Cortex of kidney (tissue), 1 donor: ENCODE measurements at places on chromosomes 6 and 20.

- DNase-seq: no peak
These were observed 46.0 kb upstream of the HINT3 start for GRCh38 chr6:125910527-125910926.

GRCh38 chr6:3737149-3737830 lies 14.2 kb downstream of the PXDC1 start:
- no peak for DNase-seq

DNA sequence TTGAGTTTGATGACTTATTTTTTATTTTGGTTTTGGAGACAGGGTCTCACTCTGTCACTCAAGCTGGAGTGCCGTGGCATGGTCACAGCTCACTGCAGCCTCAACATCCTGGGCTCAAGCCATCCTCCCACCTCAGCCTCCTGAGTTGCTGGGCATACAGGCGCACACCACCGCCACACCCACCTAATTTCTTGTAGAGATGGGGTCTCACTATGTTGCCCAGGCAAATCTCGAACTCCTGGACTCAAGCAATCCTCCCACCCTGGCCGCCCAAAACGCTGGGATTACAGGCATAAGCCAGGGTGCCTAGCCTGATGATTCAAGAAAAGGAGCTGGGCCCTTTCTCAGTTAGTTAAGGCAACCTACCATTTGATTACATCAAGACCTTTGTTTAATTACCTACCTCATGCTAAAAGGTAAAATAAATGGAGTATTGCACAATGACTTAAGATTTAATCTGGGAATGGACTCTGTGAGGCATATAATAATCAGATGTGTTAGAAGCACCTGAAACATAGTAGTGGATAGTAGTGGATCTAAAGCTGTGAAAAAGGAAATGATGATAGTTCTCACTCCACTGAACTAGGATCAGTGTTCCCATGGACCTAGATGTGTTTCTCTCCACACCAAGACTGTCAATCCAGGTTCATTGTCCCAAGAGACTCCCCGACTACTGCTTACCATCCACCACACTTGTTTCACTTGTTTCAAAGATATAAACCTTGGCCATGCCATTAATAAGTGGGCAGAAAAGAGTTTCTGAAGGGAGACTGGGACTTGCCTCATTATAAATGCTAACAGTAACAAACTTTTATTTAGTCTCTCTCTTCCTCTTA lies 2.1 kb downstream of the TNFRSF21 start:
- DNase-seq: no peak

DNA sequence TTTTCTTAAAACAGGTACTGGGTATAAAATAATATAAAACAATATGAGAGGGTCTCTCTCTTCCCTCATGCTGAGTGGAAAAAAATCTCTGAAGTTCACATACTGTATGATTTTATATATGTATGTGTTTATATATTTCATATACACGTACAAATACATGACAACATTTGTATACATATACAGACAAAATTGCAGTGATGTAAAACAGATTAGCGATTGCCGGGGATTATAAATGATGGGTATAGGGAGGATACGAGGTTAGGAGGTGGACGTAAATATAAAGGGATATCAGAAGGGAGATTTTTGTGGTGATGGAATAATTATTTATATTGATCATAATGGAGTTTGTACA lies 194.8 kb upstream of the PRSS16 start:
- no peak for DNase-seq

DNA sequence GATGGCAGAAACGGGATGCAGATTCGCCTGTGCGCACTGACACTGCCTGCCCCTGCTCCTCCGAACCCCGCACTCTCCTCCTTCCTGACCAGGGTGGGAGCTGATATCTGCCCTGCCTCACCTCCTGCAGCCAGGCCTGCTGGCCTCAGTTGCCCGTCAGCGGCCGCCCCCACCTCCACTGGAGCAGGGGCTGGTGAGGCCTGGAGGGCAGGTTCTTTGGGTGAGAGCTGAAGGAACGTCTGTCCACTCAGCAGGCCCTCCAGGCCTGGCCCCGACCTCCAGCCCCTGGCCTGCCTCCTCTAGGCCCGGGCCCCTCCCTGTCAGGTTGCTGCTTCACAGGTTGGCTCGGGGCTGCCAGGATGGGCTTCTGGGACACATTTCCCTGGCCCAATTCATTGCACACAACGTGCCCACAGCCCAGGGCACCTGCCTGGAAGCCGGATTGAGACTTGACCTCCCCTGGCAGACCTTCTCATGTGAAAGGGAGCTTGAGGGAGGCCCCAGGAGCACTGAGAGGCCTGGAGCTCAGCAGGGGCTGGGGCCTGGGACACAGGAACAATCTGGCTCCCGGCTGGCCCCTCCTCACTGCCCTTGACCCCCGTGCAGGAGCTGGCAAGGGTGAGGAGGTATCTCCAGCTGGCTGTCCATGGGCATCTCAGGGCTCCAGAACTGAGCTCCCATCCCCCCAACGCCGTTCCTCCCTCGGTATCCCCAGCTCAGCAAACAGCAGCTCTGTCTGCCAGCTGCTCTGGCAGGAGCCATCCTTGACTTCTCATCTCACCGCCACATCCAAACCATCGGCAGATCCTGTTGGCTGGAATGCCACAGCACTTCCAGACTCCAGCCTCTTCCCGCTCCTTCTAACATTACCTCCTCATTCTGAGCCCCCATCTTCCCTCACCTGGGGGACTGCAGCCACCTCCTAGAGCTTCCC lies 39.5 kb downstream of the SPDEF start:
- DNase-seq: no peak

DNA sequence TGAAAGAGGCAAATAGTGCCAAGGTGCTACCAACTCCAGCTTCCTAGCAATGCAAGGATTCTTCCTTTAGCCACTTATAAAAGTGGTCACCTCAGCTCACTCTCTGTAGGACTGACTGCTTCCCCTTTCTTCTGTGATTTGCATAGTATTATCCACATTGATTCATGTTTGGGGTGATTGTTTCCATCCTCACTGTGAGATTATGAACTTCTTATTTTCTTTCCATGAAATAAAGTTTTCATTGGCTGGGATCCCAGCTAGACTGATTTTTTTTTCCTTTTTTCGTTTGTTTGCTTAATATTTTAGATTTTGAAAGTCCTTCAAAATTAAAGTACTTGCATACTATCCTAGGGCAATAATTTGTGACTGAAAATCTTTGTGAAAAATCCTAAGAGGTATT lies 50.5 kb downstream of the EYA4 start:
- DNase-seq: no peak

DNA sequence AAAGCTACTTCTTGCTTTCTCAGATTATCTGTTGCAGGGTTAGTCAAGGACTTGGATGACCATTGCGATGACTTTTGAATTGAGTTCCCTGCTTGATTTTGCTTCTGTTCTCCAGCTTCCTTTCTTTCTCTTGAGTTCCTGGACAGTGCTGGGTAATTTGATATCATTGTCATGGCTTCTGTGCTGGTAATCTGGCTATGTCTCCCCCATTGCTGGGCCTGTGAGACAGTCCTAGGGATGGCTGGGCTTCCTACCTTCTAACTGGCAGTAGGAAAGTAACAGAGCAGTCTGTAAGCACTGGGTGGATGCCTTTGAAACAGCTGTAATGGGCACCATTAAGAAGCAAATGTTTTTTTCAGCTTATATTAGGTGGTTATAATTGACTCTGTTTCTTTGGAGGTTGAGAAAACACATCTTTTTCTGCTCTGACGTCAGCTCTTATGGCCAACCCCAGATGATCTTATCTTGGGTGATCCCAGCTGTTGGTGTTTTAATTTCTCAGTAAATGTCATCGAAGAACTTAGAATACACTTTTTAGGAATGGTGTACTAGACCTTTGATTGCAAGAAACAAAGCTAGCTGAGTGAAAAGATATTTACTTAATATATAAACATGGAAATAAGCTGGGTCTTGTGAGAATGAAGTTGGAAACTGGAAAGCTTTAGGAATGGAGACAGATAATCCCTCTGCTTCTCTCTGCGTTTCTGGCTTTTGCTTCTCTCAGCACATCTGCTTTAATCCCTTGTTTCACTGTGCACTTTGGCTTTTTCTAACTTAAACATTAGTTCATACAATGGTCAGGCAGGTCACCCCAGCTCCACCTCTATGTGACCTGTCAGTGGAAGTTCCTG lies 195.0 kb upstream of the MAN1A1 start:
- no peak for DNase-seq

GRCh38 chr6:106085692-106085983 lies 498 bp upstream of the PRDM1 start:
- DNase-seq: no peak

GRCh38 chr6:106253731-106254130 lies 71.8 kb downstream of the ATG5 start:
- no peak for DNase-seq

- no peak for DNase-seq
These were observed 80.3 kb downstream of the CDH26 start for GRCh38 chr20:60038400-60039008.

DNA sequence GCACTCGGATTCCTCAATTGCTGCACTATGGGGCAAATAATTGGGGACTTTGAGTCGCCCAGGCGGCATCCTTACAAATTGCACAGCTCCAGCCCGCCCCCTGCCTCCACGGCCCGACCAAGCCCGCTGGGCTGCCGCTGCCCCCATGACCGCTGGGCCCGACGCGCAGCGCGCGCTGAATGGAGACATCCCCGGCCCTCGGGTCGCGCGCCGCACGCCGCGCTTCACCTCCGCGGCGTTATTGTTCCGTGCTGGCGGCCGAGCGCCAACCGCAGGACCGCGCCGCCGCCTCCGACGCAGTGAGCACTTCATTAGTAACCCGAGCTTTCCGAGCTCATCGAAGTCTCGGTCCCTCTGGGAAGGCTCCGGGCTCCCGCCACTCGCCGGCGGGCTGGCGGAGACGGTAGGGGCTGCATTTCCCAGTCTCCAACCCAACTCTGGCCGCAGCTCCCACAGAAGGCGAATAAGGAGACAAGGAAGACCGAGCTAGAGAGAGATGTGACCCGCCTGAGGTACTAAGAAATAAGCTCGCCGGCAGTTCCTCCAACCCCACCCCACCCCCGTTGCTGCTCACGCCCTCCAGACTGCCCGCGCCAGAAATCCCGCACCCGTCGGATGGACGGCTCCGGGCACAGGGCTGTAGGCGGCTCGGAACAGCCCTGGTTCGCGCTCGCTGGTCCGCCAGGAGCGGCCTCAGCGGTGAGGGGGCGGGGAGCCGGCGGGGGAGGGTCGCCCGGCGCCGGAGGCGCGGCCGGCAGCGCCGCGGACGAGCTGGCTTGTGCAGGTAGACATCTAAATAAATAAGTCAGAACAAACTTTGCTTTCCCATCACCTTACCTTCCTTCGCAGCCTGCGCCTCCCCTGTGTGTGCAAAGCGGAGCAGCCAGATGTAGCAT lies 703 bp downstream of the EPHA7 start:
- DNase-seq: no peak

- DNase-seq: no peak
These were observed at the start of gene PRELID3B for GRCh38 chr20:59042151-59042795. TSS of gene PRELID3B (minus strand) at chr20:59042786. CDS start at chr20:59042730, 56 bp downstream.

DNA sequence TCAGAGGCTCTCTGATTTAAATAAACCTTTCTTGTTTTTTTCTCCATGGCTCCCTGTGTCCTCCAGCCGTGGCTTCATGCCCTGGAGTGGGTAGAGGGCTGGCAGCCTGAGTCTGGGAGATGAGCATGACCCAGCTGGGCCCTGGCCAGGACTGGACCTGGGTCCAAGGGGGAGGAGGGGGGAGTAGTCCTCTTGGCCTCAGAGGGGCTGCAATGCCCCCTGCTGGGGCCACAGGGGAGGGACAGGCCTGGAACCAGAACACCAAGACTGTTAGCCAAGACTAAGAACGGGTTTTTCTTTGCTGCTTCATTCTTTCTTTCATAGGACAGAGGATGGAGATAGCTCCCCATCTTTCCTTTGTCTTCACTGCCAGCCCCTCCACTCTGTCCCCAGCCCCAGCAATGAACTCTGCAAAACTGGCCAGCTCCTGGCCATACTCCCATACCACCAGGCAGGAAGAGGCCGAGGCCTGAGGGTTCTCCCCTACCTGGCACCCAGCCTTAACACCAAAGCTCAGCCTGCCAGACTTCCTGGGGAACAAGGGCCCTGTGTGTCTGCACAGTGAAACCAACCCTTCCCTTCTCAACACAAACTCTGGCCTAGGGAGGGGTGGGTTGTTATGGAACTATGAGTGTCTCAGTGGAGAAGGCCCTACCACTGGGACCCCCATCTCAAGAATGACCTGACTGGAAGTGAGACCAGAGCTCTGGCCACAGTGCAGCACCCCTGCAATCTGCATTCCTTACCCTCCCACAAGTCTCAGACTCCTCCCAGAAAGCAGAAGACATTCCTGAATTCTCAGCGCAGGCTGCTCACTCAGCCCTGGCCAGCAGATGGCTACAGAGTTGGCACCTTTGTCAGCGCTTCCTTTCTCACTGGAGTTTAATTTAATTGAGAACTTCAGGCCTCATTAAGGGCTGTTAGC lies 11.0 kb downstream of the SLC29A1 start:
- no peak for DNase-seq

DNA sequence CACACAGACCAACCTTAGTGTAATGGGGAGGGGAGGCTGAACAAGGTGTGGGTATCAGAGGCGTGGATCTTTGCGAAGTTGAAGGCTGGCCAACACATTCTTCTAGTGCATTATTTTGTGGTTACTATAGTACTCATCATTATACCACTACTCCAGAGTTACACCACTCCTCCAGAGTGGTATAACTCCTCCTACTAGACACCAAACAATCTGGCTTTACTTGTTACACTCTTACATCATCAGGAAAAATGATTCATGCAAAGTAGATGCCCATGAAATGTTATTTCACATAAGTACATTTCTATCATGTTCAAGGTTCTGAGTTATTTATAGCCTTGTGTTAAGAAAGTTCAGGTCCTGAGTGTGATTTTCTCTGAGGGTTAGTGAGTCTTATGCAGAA lies 443.1 kb upstream of the OPRM1 start:
- no peak for DNase-seq

DNA sequence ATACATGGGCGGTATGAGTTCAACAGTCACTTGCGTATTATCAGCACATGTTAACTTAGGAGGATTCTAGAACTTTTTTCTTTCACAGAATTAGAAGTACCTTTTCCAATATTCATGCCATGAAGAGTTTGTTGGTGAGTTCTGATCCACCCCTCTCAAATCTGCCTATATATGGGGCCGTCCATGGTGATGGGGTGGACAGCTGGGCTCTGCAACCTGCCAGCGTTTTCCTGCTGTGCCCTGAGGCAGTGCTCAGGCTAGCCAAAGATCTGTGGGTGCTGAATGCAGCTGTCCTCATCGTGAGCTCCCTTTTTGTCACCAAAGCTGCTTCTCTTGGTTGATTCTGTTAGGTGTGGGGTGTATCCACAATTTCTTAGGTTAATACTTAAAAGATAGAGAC lies 88.7 kb downstream of the THBS2 start:
- no peak for DNase-seq

DNA sequence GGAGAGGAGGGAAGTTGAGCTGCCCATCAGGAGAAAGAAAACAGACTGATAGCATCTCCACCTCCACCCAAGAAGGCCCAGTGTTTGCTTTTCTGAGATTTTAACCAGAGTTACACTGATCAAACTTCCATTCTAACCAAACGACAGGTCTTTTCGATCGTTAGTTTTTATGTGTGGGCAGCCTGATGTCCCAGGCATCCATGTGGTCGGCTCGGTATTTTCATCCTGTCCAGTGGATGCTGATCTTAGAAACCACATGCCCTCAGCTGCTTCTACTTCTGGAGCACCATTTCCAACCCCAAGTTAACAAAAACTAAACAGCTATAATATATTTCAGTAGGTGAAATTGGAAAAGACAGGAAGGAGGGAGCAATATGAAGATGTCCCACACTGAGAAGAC lies 536.8 kb upstream of the JAG1 start:
- no peak for DNase-seq

GRCh38 chr6:100948381-100949133 lies 67.4 kb upstream of the ASCC3 start:
- no peak for DNase-seq
